ENCODE measurements at places on chromosomes 7 and 10.
A peak's percentile ranks its signal among the peaks of the same experiment; 100 is the strongest.

DNA sequence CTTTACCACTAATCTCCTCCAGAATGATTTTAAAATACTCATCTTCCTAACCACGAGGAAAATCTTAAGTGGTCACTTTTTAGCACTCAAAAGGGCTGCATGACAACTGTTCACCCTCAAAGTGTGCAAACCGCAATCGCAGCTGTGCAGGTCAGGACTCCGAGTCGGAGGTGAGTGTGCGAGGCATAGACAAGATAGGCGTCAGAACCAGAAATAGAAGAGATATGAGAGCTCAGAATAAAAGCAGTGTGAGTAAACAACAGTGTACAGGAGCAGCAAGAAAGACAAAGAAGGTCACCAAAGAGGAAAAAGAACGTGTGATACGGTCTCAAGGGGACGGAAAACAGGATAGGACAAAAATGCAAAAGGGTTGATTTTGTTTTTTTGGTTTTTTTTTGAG, 17.5 kb upstream of the ENO4 start:
- DNase-seq: no peak

DNA sequence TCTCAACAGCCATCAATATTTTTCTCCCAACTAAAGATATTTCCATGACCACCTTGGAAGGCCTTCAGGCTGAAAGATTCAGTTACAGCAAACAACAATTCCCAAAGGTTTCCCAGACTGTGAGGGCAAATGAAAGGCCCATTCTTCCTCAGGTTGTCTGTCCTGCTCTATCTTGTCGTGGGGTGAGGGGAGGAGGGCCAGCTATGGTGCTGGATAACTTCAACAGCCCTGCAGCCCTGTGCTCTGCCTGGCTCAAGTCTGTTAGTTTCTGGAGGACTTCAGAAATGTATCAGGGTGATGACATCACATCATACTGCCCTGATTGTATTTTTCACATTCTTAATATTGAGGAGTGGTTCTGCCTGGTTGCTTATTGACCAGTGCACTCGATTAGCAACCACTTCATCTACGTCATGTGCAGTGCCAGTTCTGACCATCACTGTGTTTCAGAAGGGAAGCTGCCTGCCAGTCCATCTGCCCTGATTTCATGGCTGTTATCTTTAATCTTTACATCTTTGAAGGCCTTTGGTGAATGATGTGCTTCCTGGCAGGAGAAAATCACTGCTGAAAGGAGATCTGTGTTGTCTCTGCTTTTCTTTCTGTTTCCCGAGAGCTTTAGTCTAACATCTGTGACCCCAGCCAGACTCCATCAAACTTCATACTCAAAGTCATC, 135.5 kb downstream of the NRF1 start:
- DNase-seq: no peak

DNA sequence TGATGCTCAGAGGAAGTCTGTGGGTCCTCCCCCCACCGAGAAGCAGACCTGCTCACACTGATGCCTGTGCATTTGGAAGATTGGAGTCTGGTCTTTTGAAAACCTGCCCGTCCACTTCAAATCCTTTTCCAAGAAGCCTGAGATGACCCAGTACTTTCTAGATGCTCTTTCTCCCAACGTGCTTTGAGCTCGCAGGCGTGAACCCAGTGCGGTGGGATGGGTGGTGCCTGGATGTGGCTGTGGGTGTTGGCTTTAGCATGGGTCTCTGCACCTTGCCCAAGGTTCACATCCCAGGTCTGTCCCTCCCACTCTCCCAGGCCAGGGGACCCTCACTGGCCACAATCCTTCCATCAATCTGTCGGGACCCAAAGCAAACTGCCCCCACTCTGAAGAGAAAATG, 170.2 kb downstream of the ADARB2 start:
- no peak for DNase-seq

GRCh38 chr7:50560865-50561351, 4.3 kb downstream of the DDC start:
- no peak for DNase-seq

DNA sequence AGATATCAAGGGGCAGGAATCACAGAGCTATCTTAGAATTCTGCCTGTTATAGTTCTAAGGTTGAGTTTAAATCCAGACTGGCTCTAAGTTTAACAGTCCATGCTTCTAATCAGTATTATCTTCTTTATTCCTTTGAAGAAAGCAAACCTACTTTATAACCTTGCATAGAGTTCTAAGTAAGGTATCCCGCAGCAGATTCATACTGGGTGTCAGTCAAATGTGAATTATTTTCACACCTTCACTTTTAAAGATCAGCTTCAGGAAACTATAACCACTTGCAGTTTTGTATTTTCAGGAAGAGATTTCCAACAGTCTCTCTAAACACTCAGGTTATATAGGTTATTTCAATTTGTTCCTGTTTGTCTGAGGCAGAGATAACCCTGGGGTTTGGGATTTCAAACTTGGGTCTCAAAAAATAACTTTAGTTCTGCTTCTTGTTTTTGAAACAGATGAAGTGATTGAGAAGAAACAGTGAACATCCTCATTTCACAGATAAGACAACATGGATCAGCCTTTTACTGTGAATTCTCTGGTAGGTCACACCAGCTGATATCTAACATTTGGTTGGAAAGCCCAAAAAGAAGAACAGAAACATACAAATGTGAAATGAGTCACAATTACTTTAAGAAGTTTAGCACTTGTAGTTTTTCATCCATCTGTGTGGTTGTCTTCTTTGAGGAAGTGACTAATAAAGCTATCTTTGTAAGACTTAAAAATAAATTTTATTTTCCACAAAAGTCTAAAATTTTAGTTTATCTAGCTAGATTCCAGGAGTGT, 21.4 kb downstream of the STAMBPL1 start:
- DNase-seq: no peak

DNA sequence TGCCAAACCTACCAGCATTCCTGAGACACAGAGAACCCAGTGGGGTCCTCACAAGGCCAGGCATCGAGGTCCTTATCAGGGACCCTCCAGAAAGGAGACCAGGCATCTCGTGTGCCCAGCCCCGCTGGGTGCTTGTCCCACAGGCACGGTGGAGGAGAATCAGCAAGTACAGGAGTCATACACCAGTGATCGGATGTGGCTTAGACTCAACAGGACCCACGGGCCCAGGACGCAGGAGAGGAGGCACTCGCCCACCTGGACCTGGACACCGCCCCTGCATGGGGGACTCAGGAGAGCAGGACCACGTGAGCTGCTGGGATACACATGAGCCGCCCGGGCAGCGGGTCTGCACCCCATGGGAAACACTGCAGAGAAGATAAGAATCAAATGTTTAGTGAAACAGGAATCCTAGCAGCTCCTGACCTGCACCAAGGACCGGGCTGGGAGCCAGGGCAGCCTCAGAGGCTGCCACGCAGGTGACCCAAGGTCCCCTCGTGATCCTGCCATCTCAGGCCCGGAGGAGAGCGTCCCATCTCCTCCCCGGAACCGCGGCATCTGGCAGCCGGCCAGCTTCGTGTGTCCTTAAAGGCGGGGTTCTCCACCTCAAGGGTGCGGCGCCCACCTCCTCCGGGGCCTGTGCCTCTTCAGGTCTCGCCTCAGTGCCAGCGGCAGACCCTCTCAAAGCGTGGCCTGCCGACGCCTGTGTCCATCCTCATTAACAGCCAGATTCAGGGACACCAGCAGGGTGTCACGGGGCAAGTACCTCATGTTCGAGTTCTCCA, 59.2 kb downstream of the FOXL3 start:
- no peak for DNase-seq

DNA sequence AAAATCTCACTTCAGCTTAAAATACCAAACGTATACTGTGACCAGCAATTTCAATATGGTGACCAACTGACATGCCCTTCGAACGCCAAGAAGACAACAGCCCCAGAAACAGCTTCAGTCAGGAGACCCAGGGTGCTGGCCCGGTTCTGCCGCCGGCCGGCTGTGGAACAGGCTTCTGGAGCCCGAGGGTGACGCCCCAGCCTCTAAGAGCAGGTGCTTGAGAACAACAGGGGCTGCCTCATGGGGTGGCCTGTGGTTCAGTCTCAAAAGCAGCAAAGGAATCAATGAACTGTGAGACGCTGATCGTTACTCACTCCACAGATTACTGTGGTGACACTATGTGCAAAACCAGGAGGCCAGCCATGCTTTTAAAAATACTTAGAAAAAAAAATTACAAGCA, 17.3 kb downstream of the GPER1 start:
- no peak for DNase-seq

- no peak for DNase-seq
Measured at GRCh38 chr7:664997-665735, 61.3 kb upstream of the DNAAF5 start.

GRCh38 chr7:111098011-111098925, 7.3 kb downstream of the LRRN3 start:
- DNase-seq: peak; percentile 28

DNA sequence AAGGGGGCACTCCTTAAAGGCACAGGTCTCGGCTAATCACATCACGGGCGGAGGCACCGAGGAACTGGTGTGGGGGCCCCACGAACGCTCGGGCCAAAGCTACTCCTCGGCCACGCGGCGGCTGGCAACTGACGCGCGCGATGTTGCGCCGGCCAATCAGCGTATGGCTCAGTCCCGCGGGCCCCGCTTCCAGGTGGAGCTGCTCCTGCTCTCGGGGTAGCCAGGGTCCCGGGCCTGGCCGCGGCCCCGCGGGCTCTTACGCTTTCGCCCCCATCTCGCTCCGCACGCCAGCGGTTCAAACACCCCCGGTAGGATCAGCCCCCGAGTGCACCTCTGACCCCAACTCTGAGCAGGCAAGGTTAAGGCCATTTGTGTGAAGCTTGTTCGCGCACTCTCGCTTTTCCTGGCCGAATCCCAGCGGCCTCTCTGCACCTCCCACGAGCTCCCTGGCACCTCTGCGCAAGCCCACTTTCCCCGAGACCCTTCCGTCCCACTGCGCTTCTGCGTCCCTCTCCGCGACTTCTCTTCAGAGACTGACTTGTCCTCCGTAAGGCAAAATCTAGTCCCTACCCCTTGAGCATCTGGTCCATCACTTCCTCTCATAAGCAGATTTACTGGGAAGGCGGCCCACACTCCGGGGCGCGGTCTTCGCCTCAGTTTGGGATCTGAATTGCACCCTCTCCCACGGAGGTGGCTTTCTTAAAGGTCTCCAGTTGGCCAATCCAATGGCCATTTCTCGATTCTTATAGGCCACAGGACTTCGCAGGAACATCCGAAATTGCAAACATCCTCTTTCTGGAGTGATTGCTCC, 200.9 kb upstream of the TBX20 start:
- no peak for DNase-seq

DNA sequence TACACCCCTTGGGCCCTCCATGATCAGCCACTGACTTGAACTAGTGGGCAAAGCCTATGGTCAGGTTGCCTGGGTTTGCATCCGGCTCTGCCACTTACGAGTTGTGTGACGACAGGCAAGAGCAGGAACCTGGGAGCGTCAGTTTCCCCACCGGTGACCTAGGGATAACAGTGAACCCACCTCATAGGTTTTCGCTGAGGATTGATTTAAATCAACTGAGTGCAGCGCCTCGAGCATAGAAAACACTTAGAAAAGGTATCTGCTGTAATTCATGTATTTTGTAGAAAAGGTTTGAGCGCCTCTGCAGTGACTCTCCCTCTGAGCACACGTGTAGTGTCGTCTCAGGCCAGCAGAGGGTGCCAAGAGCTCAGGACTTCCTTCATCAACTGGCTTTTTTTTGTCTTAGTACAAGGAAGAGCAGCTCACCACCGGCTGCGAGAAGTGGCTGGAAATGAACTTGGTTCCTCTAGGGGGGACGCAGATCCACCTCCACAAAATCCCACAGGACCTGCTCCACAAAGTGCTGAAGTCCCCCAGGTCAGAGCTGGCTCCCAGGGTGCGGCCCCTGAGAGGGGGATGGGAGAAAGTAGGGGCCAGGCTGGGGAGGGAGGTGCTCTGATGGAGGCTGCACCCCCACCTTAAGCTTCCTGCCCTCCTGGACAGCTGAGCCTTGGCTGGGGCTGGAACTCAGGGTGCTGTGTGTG, 27.7 kb downstream of the BTBD16 start:
- DNase-seq: peak; percentile 49

DNA sequence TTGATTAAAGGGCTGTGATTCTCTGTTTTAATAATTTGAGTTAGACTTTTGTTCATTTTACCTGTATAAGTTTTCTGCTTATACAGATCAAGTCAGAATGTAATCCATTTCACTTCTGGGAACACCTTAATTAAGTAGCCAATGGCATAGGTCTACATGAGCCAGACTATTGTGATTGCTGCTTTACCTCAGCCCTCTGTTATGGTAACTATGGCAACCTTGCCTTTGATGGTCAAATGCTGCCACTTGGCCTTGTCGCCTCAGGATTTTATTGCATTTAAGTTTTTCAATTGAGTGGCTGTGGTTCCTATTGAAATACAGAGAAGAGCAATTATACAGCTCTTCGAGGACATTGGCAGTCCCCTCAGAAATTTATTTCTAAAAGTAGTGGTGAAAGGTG, 64.3 kb upstream of the TMEM106B start:
- DNase-seq: no peak

DNA sequence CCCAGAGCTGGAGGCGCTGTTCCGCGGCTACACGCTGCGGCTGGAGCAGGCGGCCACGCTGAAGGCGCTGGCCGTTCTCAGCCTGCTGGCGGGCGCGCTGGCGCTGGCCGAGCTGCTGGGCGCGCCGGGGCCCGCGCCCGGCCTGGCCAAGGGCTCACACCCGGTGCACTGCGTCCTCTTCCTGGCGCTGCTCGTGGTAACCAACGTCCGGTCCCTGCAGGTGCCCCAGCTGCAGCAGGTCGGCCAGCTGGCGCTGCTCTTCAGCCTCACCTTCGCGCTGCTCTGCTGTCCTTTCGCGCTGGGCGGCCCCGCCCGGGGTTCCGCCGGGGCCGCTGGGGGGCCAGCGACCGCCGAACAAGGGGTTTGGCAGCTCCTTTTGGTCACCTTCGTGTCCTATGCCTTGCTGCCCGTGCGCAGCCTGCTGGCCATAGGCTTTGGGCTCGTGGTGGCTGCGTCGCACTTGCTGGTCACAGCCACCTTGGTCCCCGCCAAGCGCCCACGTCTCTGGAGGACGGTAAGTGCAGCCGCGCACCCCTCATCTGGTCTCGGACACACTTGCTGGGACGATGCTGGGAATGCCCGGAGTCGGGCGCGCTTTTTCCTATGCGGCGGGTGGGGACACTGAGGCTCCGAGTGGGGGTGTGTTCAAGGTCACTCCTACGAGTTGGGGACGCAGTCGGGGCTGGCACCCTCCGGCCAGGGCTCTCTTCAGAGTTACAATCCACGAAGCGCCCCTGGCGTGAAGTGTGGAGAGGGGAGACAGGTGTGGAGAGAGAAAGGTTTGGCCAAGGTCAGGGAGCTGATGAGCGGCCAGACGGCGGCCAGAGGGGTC, 717 bp downstream of the ADCY1 start:
- no peak for DNase-seq

- no peak for DNase-seq
Measured at GRCh38 chr7:119472408-119473038, 800.5 kb upstream of the KCND2 start.

Data from stimulated activated CD8-positive, alpha-beta memory T cell treated with anti-CD3 and anti-CD28 coated beads, Interleukin-12 subunit alpha, Interleukin-12 subunit beta, amount 100 ng/mL, for 1 hour (primary cell).